ENCODE measurements at places on chromosomes 2 and 18.

DNA sequence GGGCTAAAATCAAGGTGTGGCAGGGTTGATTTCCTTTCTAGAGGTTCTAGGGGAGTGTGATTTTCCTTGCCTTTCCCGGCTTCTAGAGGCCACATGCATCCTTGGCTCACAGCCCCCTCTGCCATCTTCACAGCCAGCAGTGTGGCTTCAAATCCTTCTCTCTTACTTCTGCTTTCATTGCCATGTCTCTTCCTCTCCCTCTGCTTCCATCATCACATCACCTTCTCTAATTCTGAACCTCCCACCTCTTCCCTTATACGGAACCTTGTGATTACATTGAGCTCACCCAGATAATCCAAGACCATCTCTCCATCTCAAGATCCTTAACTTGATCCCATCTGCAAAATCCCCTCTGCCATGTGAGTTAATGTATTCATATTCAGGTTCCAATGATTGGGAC, 56.2 kb upstream of the RMDN2 start:
- no peak for DNase-seq

DNA sequence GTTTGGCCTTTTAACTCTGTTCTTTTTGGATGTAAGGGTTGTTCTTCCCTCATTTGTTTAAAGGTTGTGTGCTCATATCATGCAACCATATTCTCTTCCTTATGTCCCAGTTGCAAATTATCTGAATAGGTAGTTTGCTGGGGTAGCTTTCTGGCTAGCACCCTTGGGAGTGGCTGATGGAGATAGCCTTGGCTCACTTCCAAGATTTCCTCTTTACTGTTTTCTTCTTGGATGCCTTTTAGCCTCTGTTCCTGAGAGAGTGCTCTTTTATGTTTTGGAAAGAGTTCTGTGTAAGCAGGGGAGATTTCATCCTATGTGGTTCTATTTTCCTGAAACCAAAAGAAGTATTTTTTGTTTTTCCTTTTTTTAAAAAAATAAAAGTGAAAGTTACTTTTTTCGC, 25.4 kb downstream of the USP14 start:
- no peak for DNase-seq

- no peak for DNase-seq
Observed at GRCh38 chr18:62521593-62521992, 1.2 kb upstream of the ZCCHC2 start.

DNA sequence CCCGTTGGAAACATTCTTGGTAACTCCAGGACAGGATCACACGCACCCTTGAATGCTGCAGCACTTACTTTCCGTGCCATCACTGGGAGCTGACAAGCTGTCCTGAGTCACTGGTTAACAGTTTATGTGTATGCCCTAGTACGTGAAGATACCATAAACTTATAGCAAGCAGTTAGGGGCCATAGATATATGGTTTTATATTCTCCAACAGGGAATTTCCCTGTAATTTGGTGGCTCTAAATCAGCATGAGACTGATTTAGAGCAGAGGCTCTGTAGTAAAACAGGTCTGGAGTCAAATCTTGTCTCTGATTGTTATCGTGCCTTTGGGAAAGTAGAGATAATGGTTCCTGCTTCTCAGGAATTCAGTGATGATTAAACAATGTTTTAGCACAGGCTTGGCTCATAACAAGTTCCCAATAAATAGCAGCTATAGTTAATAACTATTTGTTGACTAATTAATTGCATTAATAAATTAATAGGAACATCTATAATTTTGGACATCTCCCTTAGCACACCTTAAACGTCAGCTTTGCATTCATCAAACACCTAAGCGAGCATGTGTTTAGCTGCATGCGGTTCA, 215.2 kb downstream of the VAPA start:
- no peak for DNase-seq

Data from NCI-H187 (cell line).